ENCODE measurements at places on chromosomes 3 and 15.

DNA sequence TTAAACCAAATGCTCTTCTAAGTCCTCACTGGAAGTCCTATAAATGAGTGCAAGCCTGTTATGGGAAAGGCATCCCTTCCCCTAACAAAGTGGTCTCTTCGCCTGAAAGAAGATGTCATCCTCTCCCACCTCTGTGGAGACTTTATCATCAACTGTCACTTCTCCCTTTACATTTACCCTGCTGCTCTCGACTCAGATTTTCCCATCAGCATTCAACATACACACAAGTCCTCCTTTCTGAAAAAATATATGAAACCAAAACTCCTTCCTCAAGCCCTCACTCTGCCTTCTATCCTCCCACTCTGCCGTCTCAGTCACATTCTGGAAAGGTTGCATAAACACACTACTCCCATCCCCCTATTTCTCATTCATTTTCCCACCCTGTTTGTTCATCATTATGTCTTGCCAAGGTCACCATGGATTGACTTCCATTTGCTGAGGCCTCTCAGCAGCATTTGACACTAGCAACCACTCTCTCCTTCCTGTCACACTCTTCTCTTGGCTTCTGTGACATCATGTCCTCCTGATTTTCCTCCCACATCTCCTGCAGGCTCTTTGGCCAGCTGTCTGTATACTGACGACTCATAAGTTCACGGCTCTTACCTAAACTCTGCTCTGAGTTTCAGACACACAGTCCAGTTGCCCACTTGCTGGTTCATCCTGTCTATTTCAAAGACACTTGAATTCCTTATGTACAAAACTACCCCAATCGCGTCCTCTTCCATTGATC, 70.3 kb upstream of the SMAD3 start:
- DNase-seq, result no peak

- no peak for DNase-seq
Observed at GRCh38 chr3:185115371-185115770, 37.5 kb downstream of the C3orf70 start.

GRCh38 chr3:114380233-114380651, 86.4 kb downstream of the TIGIT start:
- DNase-seq, result peak; percentile 87

- no peak for DNase-seq
Observed at GRCh38 chr3:126454437-126455198, 21.1 kb downstream of the ZXDC start.

GRCh38 chr15:66661432-66662096, 40.5 kb upstream of the SMAD6 start:
- peak; percentile 58 for DNase-seq

DNA sequence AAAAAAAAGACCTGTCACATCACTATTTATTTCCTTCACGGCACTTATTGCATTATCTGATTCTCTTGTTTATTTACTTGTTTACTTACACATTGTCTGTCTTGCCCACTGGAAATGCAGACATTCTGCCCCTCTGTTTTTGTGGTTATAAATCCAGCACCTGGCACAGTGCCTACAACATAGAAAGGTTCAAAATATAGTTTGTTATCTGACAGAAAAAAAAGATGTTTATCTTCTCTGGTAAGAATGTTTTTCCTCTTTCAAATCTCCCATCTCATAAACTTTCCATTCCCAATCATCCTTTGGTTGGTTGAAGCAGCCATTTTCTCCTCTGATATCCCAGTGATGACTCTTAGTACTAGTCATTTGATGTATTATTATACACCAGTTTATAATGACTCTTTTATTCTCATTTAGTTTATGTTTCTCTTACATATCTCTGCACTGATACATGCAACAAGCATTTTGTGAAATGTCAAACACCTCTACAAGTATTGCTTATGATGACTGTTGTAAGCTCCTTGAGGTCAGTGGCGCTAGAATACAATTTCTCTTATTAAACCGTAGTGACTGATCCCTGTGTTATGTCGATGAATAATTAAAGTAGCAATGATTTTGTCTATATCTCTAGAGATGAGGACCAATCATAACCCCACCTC, 398.4 kb upstream of the TBL1XR1 start:
- DNase-seq, result no peak

Measured in left ventricle myocardium superior (tissue), 1 donor.